ENCODE measurements at places on chromosomes 6 and 20.
A peak's percentile ranks its signal among the peaks of the same experiment; 100 is the strongest.

- no peak overlapping the region for H3K4me3 ChIP-seq
- no peak overlapping the region for H3K27ac ChIP-seq
- no peaks in the 10 kb centered on the region for H3K27me3 ChIP-seq
- no peak for DNase-seq
Measured at GRCh38 chr6:131822119-131822518, 14.3 kb downstream of the ENPP1 start.

- H3K4me3 ChIP-seq = no peak overlapping the region
- no peaks in the 10 kb centered on the region for H3K36me3 ChIP-seq
- no peak overlapping the region for H3K27ac ChIP-seq
- peaks cover 21% of the 10 kb centered on the region for H3K27me3 ChIP-seq
- no peak for DNase-seq
Measured at GRCh38 chr20:37598575-37599342, 71.1 kb upstream of the BLCAP start.

- peak; percentile 63 for DNase-seq
- H3K27me3 ChIP-seq = peaks cover 2% of the 10 kb centered on the region
- no peak overlapping the region for H3K4me3 ChIP-seq
- no peak overlapping the region for H3K27ac ChIP-seq
- no peaks in the 10 kb centered on the region for H3K36me3 ChIP-seq
Measured at GRCh38 chr20:39941245-39941644, 747.8 kb downstream of the MAFB start.

DNA sequence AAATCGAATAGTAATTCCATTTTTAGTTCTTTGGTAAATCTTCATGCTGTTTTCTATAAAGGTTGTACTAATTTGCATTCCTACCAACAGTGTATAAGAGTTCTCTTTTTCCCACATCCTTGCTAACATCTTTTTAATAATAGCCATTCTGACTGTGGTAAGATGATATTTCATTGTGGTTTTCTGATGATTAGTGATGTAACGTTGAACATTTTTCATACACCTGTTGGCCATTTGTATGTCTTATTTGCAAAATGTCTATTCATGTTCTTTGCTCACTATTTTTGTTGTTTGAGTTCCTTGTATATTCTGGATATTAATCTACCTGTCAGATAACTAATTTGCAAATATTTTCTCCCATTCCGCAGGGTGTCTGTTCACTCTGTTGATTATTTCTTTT is 64.5 kb downstream of the LIN28B start:
- DNase-seq = no peak
- no peak overlapping the region for H3K4me3 ChIP-seq
- no peaks in the 10 kb centered on the region for H3K27me3 ChIP-seq
- no peaks in the 10 kb centered on the region for H3K36me3 ChIP-seq
- no peaks in the 10 kb centered on the region for H3K4me1 ChIP-seq
- H3K27ac ChIP-seq = no peak overlapping the region

GRCh38 chr20:755941-756340 is 12.4 kb downstream of the SLC52A3 start:
- no peak for DNase-seq
- H3K27me3 ChIP-seq = peaks cover 10% of the 10 kb centered on the region
- peaks cover 3% of the 10 kb centered on the region for H3K4me1 ChIP-seq
- H3K36me3 ChIP-seq = no peaks in the 10 kb centered on the region
- no peak overlapping the region for H3K27ac ChIP-seq

- no peaks in the 10 kb centered on the region for H3K27me3 ChIP-seq
- H3K27ac ChIP-seq = no peak overlapping the region
- no peak overlapping the region for H3K4me3 ChIP-seq
- peak; percentile 53 for DNase-seq
- no peaks in the 10 kb centered on the region for H3K36me3 ChIP-seq
- H3K4me1 ChIP-seq = no peaks in the 10 kb centered on the region
Measured at GRCh38 chr6:145587334-145587733, 148.0 kb downstream of the EPM2A start.

DNA sequence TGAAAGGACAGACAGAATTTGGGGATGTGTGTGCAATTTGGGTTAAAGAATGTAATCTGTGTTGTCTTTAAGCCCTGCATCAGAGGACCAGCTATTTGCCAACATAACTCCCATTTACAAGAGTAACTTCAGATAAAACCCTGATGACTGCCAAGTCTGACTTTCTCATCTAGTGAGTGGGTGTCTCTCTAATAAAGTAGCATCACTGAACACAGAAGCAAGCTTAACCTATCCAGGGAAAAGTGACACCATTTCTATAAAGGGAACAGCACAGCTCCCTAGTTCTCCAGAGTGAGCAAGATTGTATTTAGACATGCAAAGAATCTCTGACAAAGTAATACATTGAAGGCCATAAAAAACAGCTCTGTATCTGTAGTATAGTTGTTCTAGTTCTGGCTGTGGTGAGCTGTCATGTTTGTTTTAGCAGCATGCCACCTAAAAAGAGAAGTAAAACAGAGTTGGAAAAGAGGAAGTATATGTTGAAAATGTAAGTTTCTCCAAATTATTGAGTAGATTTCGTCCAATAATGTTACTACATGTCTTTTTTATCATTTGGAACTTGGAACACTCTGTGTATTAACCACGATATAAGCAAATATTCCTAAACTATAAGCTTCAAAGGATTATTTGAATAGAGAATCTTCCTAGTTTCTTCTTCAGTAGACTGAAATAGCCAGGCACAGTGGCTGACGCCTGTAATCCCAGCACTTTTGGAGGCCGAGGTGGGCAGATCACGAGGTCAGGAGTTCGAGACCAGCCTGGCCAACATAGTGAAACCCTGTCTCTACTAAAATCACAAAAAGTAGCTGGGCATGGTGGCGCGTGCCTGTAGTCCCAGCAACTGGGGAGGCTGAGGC is 8.8 kb upstream of the PIM1 start:
- H3K27me3 ChIP-seq = no peaks in the 10 kb centered on the region
- no peaks in the 10 kb centered on the region for H3K36me3 ChIP-seq
- no peak overlapping the region for H3K4me3 ChIP-seq
- peak; percentile 60 for DNase-seq
- no peaks in the 10 kb centered on the region for H3K4me1 ChIP-seq

GRCh38 chr6:158358450-158359077 is 46.3 kb downstream of the TULP4 start:
- DNase-seq = peak; percentile 65
- H3K36me3 ChIP-seq = no peaks in the 10 kb centered on the region
- H3K27ac ChIP-seq = peak overlapping the region; percentile 8
- H3K4me1 ChIP-seq = peaks cover 23% of the 10 kb centered on the region
- H3K27me3 ChIP-seq = no peaks in the 10 kb centered on the region
- H3K4me3 ChIP-seq = no peak overlapping the region

GRCh38 chr20:18133962-18134361 is 3.7 kb upstream of the KAT14 start:
- H3K27ac ChIP-seq = no peak overlapping the region
- H3K36me3 ChIP-seq = no peaks in the 10 kb centered on the region
- peaks cover 4% of the 10 kb centered on the region for H3K4me1 ChIP-seq
- H3K27me3 ChIP-seq = no peaks in the 10 kb centered on the region
- no peak overlapping the region for H3K4me3 ChIP-seq
- DNase-seq = no peak

GRCh38 chr6:21501815-21502214 is 91.7 kb upstream of the SOX4 start:
- H3K27ac ChIP-seq = no peak overlapping the region
- no peaks in the 10 kb centered on the region for H3K27me3 ChIP-seq
- H3K4me3 ChIP-seq = no peak overlapping the region

GRCh38 chr20:61800359-61801064 is 265.2 kb downstream of the TAF4 start:
- DNase-seq = no peak
- no peak overlapping the region for H3K4me3 ChIP-seq
- no peak overlapping the region for H3K27ac ChIP-seq
- peaks cover 44% of the 10 kb centered on the region for H3K27me3 ChIP-seq
- H3K36me3 ChIP-seq = no peaks in the 10 kb centered on the region

GRCh38 chr20:9225879-9226278 is 157.0 kb downstream of the PLCB4 start:
- peak overlapping the region; percentile 39 for H3K27ac ChIP-seq
- H3K27me3 ChIP-seq = no peaks in the 10 kb centered on the region
- no peaks in the 10 kb centered on the region for H3K36me3 ChIP-seq

- no peak overlapping the region for H3K27ac ChIP-seq
- no peaks in the 10 kb centered on the region for H3K4me1 ChIP-seq
- no peaks in the 10 kb centered on the region for H3K27me3 ChIP-seq
Measured at GRCh38 chr20:48957053-48957481, 35.6 kb downstream of the ARFGEF2 start.

DNA sequence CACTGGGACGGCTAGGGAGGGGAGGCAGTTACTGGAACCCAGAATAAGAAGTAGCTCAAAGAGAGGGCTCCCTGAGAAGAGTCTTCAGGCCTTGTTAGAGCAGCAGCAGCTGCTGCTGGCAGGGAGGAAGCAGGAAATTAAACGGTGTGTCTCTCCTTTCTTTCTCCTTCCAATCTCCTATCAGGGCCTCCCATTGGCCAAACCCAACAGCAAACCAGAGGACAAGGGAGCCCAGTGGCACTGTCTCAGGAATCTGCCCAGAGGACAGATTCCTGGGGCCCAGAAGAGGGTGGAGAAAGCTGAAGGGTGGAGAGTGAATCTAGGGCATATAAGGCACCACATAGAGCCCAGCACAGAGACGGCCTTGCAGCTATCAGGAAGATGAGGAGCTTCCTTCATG is 10.2 kb downstream of the BTN3A1 start:
- H3K36me3 ChIP-seq = peaks cover 54% of the 10 kb centered on the region
- no peak overlapping the region for H3K27ac ChIP-seq
- H3K4me1 ChIP-seq = no peaks in the 10 kb centered on the region
- H3K4me3 ChIP-seq = no peak overlapping the region
- H3K27me3 ChIP-seq = no peaks in the 10 kb centered on the region

DNA sequence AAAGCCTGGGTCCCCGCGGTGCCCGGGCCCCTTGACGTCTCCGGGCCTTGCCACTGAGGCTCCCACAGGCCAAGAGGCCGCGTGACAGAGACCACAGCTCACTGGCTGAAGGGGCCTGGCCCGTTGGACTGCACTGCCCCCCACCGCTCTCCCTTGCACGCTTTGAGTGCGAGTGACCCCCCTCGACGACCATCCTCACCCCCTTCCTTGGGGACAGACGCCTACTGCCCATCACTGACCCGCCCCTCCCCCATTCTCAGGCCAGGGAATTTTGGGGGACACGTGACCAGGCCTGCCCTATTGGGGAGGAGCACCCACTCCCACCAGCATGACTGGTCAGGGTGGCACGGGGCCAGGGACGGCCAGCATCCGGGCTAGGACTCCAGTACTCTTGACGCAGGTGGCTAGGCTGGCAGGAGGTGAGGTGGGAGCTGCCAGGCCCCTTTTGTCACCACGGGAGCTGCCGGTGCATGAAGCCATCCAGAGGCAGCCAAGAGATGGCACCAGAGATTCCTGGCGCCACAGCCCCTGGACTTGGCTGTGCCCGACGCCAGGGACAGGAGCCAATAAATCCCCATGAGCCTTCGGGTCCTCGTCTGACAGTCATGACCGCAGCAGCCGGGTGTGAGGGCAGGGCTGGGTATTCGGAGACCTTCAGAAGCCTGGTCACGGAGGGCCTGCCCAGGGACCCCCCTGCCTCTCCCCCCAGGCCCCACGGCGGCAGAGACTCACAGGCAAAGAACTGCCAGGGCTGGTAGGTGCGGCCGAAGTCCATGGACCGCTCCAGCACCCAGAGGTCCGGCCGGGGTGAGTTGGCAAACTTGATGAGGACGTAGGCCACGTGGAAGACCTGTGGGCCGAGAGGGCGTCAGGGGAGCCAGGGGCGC is 14.5 kb downstream of the LAMA5 start:
- peaks cover 23% of the 10 kb centered on the region for H3K36me3 ChIP-seq
- H3K27me3 ChIP-seq = no peaks in the 10 kb centered on the region
- DNase-seq = peak; percentile 78
- H3K27ac ChIP-seq = peak overlapping the region; percentile 29
- no peak overlapping the region for H3K4me3 ChIP-seq
- H3K4me1 ChIP-seq = peaks cover 56% of the 10 kb centered on the region

- DNase-seq = peak; percentile 25
- H3K36me3 ChIP-seq = peaks cover 4% of the 10 kb centered on the region
- peak overlapping the region; percentile 93 for H3K4me3 ChIP-seq
- H3K4me1 ChIP-seq = peaks cover 42% of the 10 kb centered on the region
- no peak overlapping the region for H3K27ac ChIP-seq
Measured at GRCh38 chr20:2874456-2874855, 1.2 kb downstream of the PTPRA start.

DNA sequence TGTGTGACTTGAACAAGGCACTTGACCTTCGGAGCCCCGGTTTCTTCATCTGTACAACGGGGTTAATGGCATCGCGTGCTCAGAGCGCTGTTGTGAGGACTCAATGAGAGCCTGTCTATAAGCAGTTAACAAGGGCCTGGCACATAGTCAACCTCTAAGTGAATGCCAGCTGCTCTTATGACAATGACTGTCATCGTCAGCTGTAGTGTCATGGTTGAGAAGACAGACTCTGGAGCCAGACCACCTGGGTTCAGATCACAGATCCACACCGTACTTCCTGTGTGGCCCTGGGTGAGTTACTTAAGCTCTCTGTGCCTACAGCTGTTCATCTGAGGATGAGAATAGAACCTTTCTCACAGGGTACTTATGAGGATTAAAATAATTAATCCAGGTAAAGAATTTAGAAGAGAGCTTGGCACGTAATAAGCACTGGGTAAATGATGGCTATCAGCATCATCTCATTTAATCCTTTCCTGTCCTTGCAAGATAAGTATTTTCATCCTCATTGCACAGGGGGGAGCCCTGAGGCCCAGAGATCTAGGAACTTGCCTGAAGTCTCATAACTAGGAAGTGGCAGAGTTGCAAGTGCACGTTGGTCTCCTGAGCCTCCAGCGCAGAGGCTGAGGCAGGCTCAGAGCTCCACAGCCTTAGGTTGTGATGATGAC is 105.3 kb downstream of the EYA2 start:
- no peak overlapping the region for H3K4me3 ChIP-seq
- H3K27me3 ChIP-seq = no peaks in the 10 kb centered on the region
- no peaks in the 10 kb centered on the region for H3K36me3 ChIP-seq
- DNase-seq = no peak

GRCh38 chr20:39004508-39004907 is 42.4 kb downstream of the DHX35 start:
- DNase-seq = no peak
- no peak overlapping the region for H3K4me3 ChIP-seq
- H3K4me1 ChIP-seq = no peaks in the 10 kb centered on the region
- peaks cover 70% of the 10 kb centered on the region for H3K36me3 ChIP-seq
- no peak overlapping the region for H3K27ac ChIP-seq

- no peaks in the 10 kb centered on the region for H3K36me3 ChIP-seq
- no peak overlapping the region for H3K4me3 ChIP-seq
- no peaks in the 10 kb centered on the region for H3K4me1 ChIP-seq
Measured at GRCh38 chr6:146997062-146997461, 207.2 kb upstream of the STXBP5 start.
